ENCODE measurements at places on chromosomes 7 and 10.

- DNase-seq = peak; percentile 68
- peaks cover 17% of the 10 kb centered on the region for H3K36me3 ChIP-seq
- H3K4me3 ChIP-seq = peak overlapping the region; percentile 96
- no peaks in the 10 kb centered on the region for H3K27me3 ChIP-seq
Observed at GRCh38 chr10:59905731-59906416, 482 bp downstream of the CCDC6 start.

DNA sequence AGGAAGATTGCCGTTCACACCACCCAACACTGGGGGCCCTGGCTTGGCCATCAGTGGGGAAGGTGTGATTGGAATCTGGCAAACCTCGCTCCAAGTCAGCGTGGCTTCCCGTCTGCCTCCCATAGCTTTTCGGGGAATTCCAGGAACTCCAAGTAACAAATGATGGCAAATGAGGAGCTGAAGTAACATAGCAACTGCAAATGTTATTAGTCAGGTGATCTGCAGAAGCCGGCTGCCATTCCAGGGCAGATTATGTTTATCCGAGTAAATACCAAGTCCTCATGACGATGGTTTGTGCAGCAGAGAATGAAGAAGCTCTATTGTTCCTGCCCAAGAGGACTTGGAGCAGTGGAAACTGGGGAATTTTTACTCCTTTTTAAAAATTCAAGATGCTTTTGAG is 270.5 kb upstream of the PODXL start:
- no peaks in the 10 kb centered on the region for H3K4me1 ChIP-seq
- no peaks in the 10 kb centered on the region for H3K27me3 ChIP-seq
- no peak overlapping the region for H3K4me3 ChIP-seq
- H3K27ac ChIP-seq = no peak overlapping the region
- no peaks in the 10 kb centered on the region for H3K36me3 ChIP-seq

DNA sequence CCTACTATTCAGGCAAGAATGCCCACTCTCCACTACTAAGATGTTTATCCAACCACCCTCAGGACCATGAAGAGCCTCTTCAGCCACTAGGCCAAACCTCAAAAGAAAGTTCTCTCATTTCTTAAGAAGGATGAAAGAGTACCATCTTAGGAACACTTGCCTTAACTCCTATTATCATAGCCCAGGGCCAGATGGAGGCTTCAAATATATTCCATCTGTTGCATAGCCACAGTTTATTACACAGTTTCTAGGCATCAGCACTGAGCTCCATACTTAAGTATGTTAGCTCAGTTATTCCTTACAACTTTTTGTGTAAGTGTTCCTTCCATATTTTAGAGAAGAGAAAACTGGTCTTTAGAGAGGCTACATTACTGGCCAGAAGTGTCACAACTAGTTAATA is 37.4 kb upstream of the YAE1 start:
- no peaks in the 10 kb centered on the region for H3K27me3 ChIP-seq
- DNase-seq = no peak
- H3K36me3 ChIP-seq = no peaks in the 10 kb centered on the region
- no peaks in the 10 kb centered on the region for H3K4me1 ChIP-seq

DNA sequence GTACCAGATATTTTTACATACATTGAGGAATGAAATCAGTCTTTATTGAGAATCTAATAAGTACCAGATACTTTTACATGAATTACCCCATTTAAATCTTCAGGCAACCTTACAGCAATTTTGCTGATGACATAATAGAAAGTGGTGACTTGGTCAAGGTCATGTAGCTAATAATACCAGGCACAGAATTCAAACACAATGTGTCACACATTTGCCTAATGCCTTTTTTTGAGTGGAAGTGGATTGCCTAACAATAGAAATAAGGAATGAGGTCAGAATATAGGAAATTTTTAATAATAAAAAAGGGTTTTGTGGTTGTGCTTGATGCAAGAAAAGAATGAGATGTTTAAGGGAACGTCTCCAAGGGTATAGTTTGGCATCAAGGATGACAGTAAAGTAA is 466.6 kb upstream of the IGFBP3 start:
- no peaks in the 10 kb centered on the region for H3K36me3 ChIP-seq
- no peaks in the 10 kb centered on the region for H3K27me3 ChIP-seq
- no peaks in the 10 kb centered on the region for H3K4me1 ChIP-seq
- no peak for DNase-seq
- H3K27ac ChIP-seq = no peak overlapping the region

- H3K27ac ChIP-seq = no peak overlapping the region
- DNase-seq = no peak
- no peaks in the 10 kb centered on the region for H3K27me3 ChIP-seq
- H3K4me1 ChIP-seq = no peaks in the 10 kb centered on the region
- H3K4me3 ChIP-seq = no peak overlapping the region
Observed at GRCh38 chr7:15306296-15306695, 255.5 kb downstream of the AGMO start.

GRCh38 chr10:24457661-24458318 is 248.9 kb downstream of the KIAA1217 start:
- H3K36me3 ChIP-seq = no peaks in the 10 kb centered on the region
- no peaks in the 10 kb centered on the region for H3K4me1 ChIP-seq
- no peak overlapping the region for H3K27ac ChIP-seq
- no peak overlapping the region for H3K4me3 ChIP-seq
- H3K27me3 ChIP-seq = no peaks in the 10 kb centered on the region
- no peak for DNase-seq

DNA sequence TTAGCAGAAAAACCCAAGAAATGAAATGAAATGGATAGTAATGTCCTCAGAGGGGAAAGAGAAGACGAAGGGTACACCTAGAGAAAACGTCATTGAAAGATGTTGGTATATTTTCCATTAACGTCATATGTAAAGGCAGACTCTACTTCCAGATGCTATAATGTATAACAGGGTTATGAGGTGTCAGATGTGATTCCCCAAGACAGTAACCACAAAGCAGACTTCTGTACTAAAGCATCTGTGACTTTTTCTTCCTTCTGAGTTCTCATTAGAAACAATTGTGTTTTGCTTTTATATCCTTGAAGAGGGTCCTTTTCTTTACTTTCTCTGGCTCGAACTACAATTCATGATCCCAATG is 37.4 kb downstream of the LRRC72 start:
- no peaks in the 10 kb centered on the region for H3K27me3 ChIP-seq
- H3K27ac ChIP-seq = no peak overlapping the region
- H3K4me1 ChIP-seq = peaks cover 12% of the 10 kb centered on the region

GRCh38 chr7:150857276-150858055 is 5.1 kb downstream of the AOC1 start:
- no peaks in the 10 kb centered on the region for H3K36me3 ChIP-seq
- H3K27me3 ChIP-seq = no peaks in the 10 kb centered on the region
- H3K27ac ChIP-seq = no peak overlapping the region
- no peaks in the 10 kb centered on the region for H3K4me1 ChIP-seq

DNA sequence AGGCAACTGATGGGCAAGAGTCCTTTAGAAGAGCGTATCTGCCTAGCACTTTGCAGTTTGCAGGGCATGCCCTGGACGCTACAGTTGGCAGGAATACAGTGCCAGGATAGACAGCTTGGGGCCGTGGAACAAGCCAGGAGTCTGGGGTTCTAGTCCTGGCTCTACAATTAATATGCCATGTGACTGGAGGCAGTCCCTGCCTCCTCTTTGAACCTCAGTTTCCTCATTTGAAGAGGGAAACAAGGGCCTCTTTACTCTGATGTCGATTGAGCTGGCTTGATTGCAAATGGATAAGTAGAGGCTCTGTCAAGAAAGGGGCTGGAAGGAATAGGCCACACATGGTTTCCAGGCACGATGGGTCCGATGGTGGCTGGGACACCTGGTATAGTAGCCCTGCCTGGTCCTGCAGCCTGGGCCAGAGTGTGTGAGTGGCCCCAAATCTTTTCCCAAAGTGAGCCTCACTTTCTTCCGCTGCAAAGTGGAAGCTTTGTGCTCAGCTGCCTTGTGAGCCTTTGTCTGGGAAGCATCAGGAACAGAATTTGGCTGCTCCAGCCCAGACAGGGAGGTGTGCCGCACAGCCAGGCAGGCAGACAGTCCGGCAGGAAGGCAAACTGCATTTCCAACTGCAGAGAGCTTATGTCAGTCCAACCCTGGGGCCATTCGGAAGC is 111.4 kb upstream of the PPIF start:
- no peak overlapping the region for H3K4me3 ChIP-seq
- H3K27ac ChIP-seq = no peak overlapping the region
- no peaks in the 10 kb centered on the region for H3K36me3 ChIP-seq
- H3K27me3 ChIP-seq = no peaks in the 10 kb centered on the region
- peaks cover 4% of the 10 kb centered on the region for H3K4me1 ChIP-seq
- DNase-seq = no peak

GRCh38 chr7:64871761-64872160 is 31.3 kb upstream of the ZNF273 start:
- no peak overlapping the region for H3K27ac ChIP-seq
- H3K27me3 ChIP-seq = no peaks in the 10 kb centered on the region
- no peak for DNase-seq
- H3K36me3 ChIP-seq = no peaks in the 10 kb centered on the region

DNA sequence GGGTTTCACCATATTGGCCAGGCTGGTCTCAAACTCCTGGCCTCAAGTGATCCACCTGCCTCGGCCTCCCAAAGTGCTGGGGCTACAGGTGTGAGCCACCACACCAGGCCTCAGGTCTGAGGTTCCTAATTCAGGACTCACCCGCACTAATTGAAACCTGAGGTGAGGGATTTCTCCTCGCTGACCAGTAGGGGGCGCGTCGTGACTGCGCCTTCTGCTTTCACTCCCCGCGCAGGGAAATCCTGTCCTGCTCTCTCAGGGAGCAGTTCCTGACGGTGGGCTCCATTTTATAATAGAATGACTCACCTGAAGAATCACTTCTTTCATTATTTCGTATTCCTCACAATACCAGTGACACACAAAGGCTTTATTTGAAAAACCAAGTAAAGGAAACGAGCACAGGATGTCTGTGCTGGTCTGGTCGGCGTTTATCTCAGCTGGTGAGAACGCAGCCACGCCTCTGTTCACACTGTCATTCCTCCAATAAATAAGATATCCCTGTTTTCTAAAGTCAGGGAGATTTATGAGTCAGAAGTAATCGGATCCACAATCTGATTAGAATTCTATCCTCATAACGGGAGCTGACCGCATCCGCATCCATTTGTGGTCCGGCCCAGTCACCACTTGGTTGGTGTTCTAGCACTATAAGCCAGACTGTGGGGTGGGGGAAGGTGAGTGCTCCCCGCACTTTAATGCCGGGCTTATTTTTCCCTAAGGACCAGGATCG is 35.4 kb downstream of the BAG3 start:
- H3K4me1 ChIP-seq = peaks cover 7% of the 10 kb centered on the region
- no peak overlapping the region for H3K4me3 ChIP-seq
- H3K36me3 ChIP-seq = no peaks in the 10 kb centered on the region
- no peak overlapping the region for H3K27ac ChIP-seq

- no peak overlapping the region for H3K27ac ChIP-seq
- no peaks in the 10 kb centered on the region for H3K4me1 ChIP-seq
- H3K27me3 ChIP-seq = no peaks in the 10 kb centered on the region
- H3K4me3 ChIP-seq = no peak overlapping the region
- DNase-seq = no peak
Observed at GRCh38 chr7:114790521-114790920, 131.4 kb upstream of the MDFIC start.

GRCh38 chr7:13117103-13117502 is 429.7 kb downstream of the ARL4A start:
- H3K27ac ChIP-seq = no peak overlapping the region
- H3K4me1 ChIP-seq = no peaks in the 10 kb centered on the region
- DNase-seq = no peak

DNA sequence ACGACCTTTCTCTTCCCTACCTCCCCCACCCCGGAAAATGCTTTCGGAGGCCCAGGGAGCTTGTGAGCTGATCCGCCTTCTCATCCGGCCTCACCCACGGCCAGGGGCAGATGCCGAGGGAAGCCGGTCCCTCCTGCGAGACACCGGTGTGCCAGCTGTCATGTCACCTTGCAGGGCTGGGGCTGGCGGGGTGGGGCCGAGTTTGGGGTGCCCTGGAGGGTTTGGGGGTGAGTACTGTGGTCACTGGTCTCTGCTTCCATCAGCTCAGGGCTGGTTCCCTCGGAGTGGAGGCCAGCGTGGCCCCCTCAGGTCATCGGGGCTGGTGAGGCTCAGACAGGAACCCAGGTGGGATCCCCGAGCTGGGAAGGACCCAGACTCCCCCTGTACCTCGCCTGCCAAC is 48.7 kb downstream of the RCC1L start:
- no peaks in the 10 kb centered on the region for H3K36me3 ChIP-seq
- no peaks in the 10 kb centered on the region for H3K4me1 ChIP-seq
- no peak overlapping the region for H3K27ac ChIP-seq
- no peaks in the 10 kb centered on the region for H3K27me3 ChIP-seq
- no peak overlapping the region for H3K4me3 ChIP-seq

- no peak overlapping the region for H3K27ac ChIP-seq
- H3K4me1 ChIP-seq = no peaks in the 10 kb centered on the region
- no peak for DNase-seq
- H3K36me3 ChIP-seq = no peaks in the 10 kb centered on the region
- no peaks in the 10 kb centered on the region for H3K27me3 ChIP-seq
Observed at GRCh38 chr7:91912494-91912893, 28.2 kb upstream of the AKAP9 start.

DNA sequence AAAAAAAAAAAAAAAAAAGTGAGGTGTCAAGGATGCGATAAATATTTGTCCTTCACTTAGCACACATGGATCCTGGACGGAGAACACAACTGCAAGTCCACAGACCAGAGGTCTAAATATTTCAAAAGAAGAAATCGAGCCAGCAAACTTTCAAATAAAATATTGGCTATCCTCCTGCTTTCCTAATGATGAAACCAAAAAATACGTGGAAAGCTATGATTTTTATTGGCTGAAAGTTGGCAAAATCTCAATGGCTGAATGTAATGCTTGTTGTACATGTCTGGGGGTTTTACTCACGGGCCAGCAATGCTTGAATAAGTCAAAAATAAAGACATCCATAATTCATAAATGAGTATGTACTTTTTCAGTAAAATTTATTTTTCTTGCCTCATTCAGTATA is 19.0 kb upstream of the MGMT start:
- H3K27me3 ChIP-seq = no peaks in the 10 kb centered on the region
- H3K27ac ChIP-seq = no peak overlapping the region
- DNase-seq = no peak
- no peak overlapping the region for H3K4me3 ChIP-seq

- peaks cover 43% of the 10 kb centered on the region for H3K36me3 ChIP-seq
- no peaks in the 10 kb centered on the region for H3K27me3 ChIP-seq
- DNase-seq = no peak
- H3K4me3 ChIP-seq = no peak overlapping the region
- no peak overlapping the region for H3K27ac ChIP-seq
- no peaks in the 10 kb centered on the region for H3K4me1 ChIP-seq
Observed at GRCh38 chr7:66157060-66157459, 42.4 kb downstream of the CRCP start.

All from Karpas-422 (cell line).